ENCODE measurements at places on chromosomes 1 and 21. TPM values are rescaled to one million over a fixed set of nuclear protein-coding genes. Genes with fewer than 3 reads are reported as not detected.

GRCh38 chr1:89005286-89006151, 13.1 kb upstream of the KYAT3 start:
- no peaks in the 10 kb centered on the region for H3K27me3 ChIP-seq
- peaks cover 15% of the 10 kb centered on the region for H3K4me1 ChIP-seq
- no peak overlapping the region for H3K27ac ChIP-seq
- no peak overlapping the region for H3K4me3 ChIP-seq

The TMEM82 gene
- not detected for total RNA-seq

- DNase-seq = no peak
- no peak overlapping the region for H3K27ac ChIP-seq
- H3K36me3 ChIP-seq = no peaks in the 10 kb centered on the region
- peaks cover 3% of the 10 kb centered on the region for H3K27me3 ChIP-seq
- no peaks in the 10 kb centered on the region for H3K4me1 ChIP-seq
Measured at GRCh38 chr1:87474098-87474497, 145.4 kb downstream of the LMO4 start.

The BMP8A gene
- not detected for total RNA-seq

The TRNP1 gene
- 223 TPM for total RNA-seq

The SLC35F3 gene
- total RNA-seq = 0.35 TPM

DNA sequence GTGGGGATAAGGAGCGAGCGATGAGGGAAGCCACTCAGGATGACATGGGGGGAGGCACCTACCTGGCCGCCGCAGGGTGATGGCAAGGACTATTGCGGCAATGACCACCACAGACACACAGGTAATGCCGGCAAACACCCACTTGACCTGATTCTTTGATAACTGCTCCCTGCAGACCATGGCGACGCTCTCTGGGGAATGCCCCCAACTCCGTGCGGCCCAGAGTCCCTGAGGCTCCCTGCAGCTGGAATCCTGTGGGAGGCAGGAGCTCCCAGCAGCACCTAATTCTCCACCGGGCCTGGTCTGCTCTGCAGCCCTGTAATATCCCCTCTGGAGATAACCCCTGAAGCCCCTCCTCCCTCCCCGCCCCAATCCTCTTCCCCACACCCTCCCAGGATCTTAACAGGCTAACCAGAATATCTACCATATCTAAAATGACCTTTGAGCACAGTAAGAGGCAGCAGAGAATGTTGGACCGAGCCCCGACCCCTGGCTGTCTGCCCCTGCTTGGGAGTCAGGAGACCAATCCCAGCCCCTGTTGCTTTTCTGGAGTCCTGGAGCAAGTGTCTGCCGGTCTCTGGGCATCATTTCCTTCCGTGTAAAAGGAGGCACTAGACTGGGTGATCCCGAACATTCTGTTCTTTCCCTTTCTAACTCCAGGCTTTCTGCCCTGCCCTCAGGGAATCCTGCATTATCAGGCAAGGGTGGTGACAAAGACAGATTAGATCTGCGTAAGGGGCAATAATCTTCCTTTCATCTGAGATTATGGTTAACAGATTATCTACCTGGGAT, at the start of gene FAM151A:
TSS of gene FAM151A (minus strand) at position 310 of the 792 bp plus-strand sequence. CDS start at position 180, 130 bp downstream.
- DNase-seq = no peak
- no peak within 1 kb of the TSS for H3K4me3 ChIP-seq
- no peaks in the 10 kb centered on the region for H3K36me3 ChIP-seq
- peaks cover 41% of the 10 kb centered on the region for H3K27me3 ChIP-seq
- H3K27ac ChIP-seq = no peak within 1 kb of the TSS
